ENCODE measurements at places on chromosomes 16 and 17. TPM values are rescaled to one million over a fixed set of nuclear protein-coding genes. Genes with fewer than 3 reads are reported as not detected.

DNA sequence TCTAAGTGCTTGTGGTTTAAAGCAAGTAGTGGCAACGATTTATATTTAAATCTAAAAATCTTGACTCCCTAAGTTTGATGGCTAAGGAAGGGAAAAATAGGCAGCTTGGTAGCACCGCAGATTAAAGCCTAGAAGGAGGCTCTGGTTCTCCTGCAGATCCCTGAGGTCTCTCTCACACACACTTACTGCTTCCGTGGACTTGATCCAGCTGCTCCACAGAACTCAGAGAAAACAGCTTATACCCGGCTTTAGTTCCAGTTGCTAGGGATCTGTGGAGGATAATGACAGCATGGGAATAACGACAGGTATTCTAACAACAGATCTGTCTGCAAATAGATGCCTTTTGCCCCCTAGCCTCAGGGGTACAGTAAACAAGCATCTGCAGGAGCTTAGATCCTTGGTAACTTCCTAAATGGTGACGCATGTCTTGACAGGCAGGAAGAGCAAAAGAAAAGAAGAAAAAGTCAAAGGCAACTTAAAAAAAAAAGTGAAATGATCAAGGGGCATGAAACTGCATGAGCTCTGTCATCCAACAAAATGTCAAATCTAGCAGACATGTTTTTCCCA, 4.5 kb downstream of the WIPI1 start:
- no peak for DNase-seq

DNA sequence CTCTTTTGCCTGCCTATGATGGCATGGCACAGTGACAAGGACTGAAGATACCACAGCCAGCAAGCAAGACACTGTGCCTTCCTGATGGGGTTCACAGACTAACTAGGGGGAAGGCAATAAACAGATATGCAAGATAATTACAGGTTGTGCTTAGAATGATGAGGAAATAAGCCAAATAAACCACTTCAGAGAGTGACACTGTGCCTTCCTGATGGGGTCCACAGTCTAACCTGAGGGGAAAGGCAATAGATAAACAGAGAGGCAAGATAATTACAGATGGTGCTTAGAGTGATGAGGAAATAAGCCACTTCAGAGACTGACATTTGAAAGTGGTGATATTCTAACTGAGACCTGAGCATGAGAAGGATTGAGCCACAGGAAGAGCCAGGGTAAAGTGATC, 84.2 kb downstream of the HS3ST2 start:
- DNase-seq = no peak

DNA sequence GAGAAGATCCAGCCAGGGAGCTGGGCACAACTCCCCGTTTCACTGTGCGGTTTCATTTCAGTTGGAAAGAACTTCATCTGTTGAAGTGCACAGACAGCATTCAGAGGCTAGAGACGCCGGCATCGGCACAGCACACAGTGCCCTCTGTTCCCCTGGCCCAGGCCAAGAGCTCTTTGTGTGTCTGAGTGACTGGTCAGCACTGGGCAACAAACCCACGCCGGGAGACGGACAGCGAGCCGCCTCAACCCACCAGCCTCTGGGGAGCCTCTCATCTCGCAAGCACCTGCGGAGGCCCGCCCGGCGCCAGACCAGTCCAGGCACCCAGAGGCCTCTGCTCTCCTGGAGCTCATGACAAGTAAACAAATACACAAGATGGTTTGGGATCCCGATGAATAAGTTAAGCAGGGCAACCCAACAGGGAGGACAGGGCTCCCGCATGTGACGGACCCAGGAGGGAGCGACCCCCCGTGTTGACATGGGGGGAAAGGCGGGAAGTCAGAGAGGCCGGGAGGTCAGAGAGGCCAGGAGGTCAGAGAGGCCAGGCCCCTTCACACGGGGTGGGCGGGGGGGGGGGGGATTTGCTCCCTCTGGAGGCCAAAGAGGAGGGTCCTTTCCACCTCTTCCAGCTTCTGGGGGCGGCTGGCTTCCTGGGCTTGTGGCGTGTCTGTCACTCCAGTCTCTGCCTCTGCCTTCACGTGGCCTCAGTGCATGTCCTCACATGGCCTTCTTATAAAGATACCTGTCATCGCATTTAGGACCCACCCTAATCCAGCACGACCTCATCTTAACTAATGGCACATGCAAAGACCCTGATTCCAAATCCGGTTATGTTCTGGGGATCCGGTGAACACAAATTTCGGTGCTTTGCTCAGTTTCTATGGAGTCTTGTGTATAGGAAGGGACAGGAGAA, 25.8 kb upstream of the KLHDC4 start:
- no peak for DNase-seq

The GAST gene
- not detected for polyA plus RNA-seq

The KRT40 gene
- polyA plus RNA-seq = not detected

DNA sequence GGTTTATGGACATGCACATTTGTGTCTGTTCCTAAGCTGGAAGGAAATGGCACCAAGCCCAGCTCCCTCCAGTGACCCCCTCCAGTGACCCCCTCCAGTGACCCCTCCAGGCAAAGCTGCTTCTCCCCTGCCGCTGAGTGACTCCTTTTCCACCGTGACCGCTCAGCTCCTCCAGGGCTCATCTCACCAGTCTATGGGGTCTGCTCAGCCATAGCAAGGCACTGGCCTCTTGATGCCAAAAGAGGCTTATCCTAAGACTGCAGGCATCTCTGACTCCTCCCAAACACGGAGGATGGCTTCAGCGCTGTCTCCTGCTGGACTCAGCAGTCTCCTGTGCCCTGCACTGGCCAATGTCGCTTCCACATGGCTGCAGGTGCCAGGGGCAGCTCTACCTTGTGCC, 35.3 kb downstream of the FA2H start:
- DNase-seq = no peak

The TBX2 gene
- polyA plus RNA-seq = 111 TPM

DNA sequence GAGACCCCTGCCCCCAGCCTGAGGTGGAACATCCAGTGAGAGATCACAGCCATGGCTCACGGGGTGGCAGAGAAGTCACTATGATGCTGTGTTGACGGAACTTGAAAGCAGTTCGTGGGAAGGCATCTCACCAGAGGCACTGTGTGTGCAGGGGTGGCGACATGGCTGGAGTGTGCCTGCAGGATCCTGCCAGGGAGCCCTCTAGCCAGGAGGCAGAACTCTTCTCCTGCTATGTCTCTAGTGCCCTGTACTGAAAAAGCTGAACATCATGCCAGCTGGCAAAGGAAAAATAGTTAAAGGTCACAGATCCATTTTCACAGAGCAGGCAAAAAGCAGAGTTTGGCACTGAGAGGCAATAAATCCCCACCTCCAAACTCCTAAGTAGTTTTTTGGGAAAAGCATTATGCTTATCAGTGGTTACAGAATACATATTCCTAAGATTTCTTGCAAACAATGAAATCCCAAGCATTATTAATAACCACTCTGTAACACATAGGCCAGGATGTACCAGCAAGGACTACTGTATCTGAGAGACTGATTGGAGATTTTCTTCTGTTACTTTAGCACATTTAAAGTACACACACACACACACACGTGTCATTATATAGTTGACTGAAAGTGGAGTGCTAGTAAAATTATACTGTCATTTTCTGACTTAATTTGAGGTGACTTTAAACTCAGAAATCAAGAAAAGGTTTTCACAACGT, 36.8 kb downstream of the TNRC6C start:
- no peak for DNase-seq

The RNF227 gene
- polyA plus RNA-seq = 6.1 TPM

DNA sequence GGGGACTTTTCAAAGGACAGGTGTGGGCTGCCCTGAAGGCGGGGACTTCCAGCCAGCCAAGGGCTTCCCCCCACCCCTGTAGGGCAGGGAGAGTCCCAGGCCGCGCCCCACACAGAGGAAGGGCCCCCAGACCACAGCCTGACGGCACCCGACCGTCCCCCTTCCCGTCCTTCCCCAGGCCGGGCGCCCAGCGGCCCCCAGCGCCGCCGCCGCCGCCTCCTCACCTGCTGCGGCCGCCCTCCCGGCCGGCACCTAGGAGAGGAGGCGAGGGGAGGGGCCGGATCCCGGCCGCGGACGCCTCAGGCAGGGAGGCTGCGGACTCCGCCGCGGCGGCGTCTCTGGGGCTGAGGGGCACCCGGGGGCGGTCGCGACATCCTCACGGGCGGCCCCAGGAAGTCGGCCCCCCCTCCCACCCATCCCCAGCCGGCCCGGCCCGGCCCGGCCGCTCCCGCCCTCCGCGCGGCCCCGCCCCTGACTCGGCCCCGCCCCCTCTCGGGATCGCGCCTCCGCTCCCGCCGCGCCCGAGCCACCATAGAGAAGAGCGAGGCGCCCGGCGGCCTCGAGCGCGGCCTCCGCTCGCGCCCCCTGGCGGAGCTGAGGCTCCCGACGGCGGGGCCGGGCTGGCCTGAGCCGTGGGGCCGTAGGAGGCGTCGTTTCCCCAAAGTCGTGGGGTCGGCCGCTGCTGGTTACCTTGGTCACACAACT, 25.5 kb upstream of the RFFL start:
- DNase-seq = peak; percentile 67

DNA sequence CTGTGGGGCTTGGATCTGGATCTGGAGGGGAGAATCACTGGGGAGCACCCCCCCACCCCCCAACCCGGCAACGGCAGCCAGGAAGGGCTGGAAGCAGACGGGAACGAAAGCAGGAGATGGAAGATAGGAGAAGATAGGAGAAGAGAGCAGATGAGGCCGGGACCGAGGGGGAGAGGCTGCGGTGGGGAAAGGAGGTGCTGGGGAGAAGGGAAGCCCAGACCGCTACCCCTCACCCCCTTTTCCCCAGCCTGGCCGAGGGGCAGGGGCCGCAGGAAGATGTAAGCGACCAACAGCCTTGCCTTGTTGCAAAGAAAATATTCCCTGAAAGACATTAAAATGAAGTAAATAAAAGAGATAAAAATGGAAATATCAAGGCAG, 26.8 kb upstream of the CBFA2T3 start:
- no peak for DNase-seq

The KRTAP2-1 gene
- polyA plus RNA-seq = not detected

The LDHD gene
- 7.1 TPM for polyA plus RNA-seq

The NOG gene
- polyA plus RNA-seq = 1.1 TPM

DNA sequence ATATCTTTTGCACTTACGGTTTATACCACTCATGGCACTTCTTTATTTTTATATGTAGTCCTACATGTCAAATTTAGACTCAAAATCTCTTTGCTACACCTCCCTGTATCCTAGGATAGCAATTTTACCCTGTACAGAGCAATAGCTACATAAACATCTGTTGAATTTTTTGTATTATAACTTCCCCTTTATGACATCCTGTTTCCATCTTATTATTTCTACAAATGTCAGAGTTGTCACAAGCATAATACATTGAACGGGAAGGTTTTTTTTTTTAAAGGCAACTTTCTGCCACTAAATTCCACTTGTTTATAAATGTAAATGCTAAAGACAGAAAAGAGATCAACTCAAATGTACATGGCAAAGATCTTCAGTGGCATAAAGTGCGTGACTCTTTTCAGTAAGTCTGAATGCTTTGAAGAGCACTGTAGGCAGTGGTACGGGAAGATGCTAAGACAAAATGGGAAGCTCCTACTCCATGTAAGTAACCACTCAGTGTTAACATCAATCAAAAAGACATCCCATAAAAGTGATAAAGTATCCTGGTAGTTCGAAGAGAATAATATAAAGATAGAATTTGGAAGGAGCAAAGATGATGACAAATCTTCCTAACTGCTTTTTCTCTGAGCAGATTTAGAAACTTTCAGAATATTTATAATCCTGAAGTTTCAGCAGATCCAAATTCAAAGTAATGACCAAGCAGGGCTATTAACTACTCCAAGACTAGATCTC, 26.8 kb downstream of the GNA13 start:
- DNase-seq = no peak

- DNase-seq = no peak
Observed at GRCh38 chr17:74750039-74750326, 1.6 kb downstream of the NHERF1 start.

The GPRC5B gene
- 93.4 TPM for polyA plus RNA-seq

The HEATR9 gene
- not detected for polyA plus RNA-seq

GRCh38 chr17:59790910-59791309, 83.5 kb downstream of the VMP1 start:
- no peak for DNase-seq

- DNase-seq = no peak
Observed at GRCh38 chr17:2706911-2707510, 4.6 kb downstream of the CLUH start.

The HID1 gene
- 11.6 TPM for polyA plus RNA-seq

- no peak for DNase-seq
Observed at GRCh38 chr17:50903604-50904517, 37.7 kb upstream of the TOB1 start.

The FAM20A gene
- 12.2 TPM for polyA plus RNA-seq

The EXOC3L1 gene
- 7.8 TPM for polyA plus RNA-seq

All from left renal cortex interstitium (tissue), 4 donors.